NCI-H1105 treated with DMSO at 0.1 percent for 48 hours (cell line): ENCODE measurements at places on chromosomes 7 and 10.

DNA sequence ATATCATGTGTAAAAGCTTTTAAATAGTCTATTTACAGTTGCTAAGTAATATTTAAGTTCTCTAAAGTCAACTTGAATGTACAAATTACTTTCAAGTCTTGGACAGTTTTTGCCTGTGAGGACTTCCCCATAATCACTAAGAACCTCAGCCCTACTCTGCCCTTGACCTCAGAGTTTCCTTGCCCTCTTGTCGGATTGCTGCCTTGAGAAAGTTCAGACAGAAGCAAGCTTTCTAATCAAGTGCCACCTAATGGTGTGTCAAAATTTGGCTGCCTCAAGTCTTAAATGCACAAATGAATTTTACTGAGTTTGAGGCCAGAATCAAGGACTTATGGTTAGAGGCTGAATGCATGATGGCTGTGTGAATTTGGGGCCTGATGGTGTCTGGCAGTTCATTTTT is 88.3 kb upstream of the KAT6B start:
- DNase-seq, result no peak

DNA sequence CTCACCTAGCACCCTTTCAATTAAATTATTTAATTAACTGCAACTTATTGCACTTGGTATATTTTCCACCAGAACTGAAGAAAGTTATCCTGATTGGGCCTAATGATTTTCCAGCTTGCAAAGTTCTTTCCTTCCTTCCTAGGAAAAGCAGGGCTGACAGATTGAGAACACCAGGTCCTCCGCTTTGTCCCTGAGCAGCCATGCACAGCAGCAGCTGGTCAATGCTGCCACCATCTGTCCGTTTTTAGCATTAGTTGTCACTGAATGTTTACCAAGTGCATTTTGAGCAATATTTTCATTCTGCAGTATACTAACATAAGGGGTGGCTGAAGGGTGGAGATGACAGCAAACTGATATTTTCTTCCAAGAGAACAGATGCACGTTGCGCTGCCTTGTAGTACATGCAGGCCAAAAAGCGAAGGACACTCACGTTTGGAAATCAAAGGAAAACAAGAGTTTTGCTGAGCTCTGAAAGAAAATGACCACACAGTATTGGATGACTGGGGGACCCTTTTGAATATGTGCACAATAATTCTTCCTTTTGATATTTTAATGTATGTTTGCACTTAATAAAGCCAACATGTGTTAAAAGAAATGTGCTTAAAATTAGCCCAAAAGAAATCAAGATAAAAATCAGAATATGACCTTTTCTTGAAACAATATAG is 248.8 kb upstream of the PTN start:
- DNase-seq, result peak; percentile 53

GRCh38 chr10:114250236-114250635 is 11.2 kb downstream of the VWA2 start:
- no peak for DNase-seq

GRCh38 chr10:97178074-97178473 is 7.7 kb downstream of the SLIT1 start:
- DNase-seq, result no peak

DNA sequence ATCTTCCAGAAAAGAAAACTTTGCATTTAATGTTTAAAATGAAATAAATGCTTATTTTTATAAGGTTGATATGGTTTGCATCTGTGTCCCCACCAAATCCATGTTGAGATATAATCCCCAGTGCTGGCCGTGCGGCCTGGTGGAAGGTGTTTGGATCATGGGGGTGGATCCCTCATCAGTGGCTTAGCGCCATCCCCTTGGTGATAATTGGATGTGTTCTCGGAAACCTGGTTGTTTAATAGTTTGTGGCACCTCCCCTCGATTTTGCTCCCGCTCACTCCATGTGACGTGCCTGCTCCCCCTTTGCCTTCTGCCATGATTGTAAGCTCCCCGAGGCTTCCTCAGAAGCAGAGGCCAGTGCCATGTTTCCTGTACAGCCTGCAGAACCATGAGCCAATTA is 2.4 kb upstream of the MTPAP start:
- no peak for DNase-seq

DNA sequence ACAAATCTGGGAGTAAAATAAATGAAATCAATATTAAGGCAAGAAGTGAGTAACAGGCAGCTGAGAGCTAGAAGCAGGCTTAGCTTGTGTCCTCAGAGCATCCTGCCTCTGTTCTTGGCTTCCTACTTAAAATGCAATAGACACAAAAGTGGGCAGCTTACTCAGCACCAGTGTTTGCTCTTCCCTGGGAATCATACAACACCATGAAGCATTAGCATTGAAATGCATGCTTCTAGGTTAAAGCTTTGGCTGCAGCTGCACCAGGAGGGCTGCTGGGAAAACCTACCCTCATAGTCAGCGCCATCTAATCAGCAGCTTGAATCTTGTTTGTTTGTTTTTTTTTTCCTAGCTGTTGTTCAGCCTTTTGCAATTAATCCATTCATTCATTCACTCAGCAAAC is 104.2 kb upstream of the VWC2 start:
- DNase-seq, result no peak

DNA sequence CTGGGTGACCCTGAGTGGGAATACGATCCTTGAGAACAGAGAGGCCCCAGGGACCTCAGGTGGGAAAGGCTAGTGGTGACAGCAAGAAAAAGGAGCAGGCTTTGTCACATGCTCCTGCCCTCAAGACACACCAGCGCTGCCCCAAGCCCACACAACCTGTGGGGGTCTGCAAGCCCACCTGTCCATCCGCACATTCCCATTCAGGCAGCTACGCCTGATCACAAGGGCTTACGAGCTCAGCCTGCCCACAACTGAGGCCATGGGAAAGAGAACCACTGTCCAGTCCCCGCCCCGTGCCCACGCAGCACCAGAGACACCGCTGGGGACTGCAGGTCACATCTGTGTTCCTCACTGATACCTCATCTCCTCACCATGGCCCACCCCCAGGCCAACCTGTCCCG is 26.7 kb downstream of the EBF3 start:
- DNase-seq, result no peak

- no peak for DNase-seq
Measured at GRCh38 chr10:44071479-44071878, 313.4 kb downstream of the CXCL12 start.

DNA sequence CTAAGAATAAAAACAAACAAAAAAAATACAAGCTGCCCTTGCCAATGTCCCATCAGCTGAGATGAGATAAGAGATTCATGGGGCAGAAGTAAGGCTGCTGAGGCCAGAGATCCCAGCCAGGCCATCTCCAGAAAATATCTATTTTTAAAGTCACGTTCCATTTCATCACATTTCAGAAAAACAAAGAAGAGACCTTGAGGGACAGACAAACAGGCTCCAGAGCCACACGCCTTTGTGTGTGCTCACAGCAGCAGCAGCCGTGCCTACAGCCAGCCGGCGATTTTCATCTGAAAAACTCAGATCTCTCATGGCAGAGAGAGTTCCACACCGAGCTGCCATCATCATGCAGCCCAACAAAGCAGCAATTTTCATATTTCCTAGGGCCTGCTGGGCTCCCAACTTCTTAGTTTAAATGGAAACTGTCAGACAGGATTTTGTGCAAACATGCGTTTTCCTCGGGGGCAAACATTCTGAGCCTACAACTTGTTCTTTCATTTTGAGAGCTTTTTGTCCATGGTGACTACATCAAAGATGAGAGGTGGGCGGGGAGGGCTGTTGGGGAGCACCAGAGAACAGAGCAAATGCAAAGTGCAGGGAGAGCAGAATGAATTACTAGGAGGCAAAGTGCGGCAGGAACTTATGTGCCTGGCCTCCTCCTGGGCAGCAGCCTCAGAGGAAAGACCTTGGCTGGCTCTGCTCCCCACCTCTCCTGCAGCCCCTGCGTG is 38.8 kb downstream of the DLG5 start:
- DNase-seq, result no peak
